ENCODE measurements at places on chromosomes 16 and 17. TPM values are rescaled to one million over a fixed set of nuclear protein-coding genes. Genes with fewer than 3 reads are reported as not detected.

DNA sequence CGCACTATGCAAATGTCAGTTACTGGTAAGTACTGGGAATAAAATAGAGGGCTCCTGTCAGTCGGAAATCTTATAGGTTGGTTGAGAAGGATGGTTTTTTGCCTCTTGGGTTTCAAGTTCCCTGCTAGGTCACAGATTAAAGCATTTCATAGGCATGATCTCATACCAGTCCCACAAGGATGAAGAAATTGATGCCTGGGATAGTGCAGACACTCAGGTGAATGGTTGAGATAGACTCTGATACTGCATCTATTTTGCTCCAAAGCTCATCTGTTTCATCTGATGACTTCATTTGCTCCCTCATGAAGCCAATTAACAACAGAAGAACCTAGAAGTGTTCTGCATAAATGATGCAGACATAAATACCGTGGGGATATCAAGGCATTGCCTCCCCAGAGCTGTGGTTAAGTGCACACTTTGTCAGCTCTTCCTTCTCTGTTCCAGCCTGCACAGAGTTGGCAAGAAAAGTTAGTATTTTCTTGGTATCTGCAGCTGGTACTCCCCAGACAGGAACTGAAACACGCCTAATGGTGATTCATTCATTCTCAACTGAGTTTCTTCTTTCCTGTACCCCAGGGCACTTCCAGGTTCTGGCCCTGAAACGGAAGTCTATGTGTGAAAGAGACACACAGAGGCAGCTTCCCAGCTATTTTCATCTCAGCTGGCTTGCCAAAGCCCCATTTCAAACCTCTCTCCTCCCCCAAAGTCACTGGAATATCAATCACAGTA, 418.3 kb upstream of the SALL1 start:
- no peak for DNase-seq

Gene ITGAL
- total RNA-seq: 598 TPM

DNA sequence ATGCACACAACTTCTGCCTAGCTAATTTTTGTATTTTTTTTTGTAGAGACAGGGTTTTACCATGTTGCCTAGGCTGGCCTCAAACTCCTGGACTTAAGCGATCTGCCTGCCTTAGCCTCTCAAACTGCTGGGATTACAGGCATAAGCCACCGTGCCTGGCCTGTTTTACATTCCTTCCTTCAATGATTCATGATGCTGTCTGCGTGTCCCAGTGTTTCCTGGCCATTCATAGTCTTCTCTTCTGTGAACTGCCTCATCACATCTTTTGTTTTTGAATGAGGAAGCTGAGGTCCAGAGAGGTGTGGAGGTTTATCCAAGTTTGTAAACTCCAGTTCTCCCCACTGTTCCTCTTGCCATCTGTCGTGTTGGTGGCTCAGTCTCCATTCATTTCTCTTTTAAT, 64.5 kb upstream of the MED9 start:
- no peak for DNase-seq

Gene KRTAP2-1
- not detected for total RNA-seq

Gene SULT1A1
- 11.3 TPM for total RNA-seq

GRCh38 chr17:78644224-78644623, 67.0 kb upstream of the DNAH17 start:
- no peak for DNase-seq

DNA sequence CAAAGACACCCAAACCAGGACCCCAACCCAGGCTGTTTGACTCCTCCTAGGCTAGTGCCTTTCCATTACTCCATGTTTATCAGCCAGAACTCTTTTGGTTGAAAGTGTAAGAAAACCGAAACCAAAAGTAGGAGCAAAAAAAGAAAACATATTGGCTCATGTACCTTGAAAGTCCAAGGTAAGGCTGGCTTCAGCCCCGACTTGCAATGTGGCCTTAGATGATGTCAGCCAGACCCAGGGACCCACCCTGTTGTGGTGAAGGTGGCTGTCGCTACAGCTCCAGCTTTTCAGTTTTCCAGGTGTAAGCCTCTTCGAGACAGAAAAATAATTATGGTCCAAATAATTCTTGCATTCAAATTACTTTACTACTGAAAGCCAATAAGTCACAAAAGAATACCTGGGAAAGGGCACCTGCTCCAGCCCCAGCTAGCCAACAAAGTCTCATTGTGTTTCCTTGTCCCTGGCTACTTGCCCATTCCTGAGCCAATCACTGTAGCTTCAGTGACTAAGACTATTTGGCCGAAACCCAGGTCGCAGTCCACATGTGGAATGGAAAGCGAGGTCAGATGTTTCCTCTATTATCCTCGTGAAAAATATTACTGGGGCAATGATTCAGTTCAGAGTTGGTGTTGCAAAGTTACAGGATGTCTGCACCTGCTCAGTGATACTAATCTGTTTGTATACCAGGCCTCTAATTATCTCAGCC, 20.7 kb downstream of the DNAH9 start:
- no peak for DNase-seq

GRCh38 chr17:17493249-17493985, 2.8 kb downstream of the RASD1 start:
- no peak for DNase-seq

Gene TOM1L1
- total RNA-seq: 0.22 TPM

- no peak for DNase-seq
Measured at GRCh38 chr16:17512636-17513220, 42.0 kb upstream of the XYLT1 start.

GRCh38 chr17:50464736-50465135, 3.9 kb downstream of the CHAD start:
- no peak for DNase-seq

- DNase-seq: no peak
Measured at GRCh38 chr17:10200016-10200415, 1.6 kb upstream of the GAS7 start.

DNA sequence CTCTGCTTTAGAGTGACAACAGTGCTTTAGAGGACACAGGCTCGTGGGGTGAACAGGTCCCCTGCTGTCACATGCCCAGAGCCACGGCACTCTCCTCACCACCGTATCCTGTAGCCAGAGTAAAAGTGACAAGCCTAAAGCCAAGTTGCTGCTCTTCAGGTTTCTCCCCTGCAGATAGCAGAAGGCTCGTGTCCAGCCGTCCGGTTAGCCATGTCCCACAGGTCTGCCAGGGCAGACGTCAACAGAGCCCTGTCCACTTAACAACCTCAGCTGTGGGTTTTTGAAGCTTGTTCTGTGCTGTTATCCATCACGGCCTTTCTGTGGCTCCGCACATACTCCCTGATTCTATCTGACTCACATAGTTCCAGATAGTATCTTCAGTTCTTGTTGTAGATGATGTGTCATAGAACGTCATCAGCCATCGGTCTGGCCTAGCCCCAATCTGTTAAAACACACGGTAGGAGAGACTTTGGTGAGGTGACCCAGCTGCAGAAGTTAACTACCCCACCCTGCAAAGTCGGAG, 100.7 kb downstream of the SOCS1 start:
- no peak for DNase-seq

- DNase-seq: no peak
Measured at GRCh38 chr17:81394377-81394920, 808 bp upstream of the BAHCC1 start.

Gene CLDN7
- 0.29 TPM for total RNA-seq

Gene GPR139
- total RNA-seq: not detected

- peak; percentile 86 for DNase-seq
Measured at GRCh38 chr17:28763804-28764266, 20.0 kb downstream of the TRAF4 start.

GRCh38 chr17:967122-967521, 12.5 kb downstream of the NXN start:
- no peak for DNase-seq

DNA sequence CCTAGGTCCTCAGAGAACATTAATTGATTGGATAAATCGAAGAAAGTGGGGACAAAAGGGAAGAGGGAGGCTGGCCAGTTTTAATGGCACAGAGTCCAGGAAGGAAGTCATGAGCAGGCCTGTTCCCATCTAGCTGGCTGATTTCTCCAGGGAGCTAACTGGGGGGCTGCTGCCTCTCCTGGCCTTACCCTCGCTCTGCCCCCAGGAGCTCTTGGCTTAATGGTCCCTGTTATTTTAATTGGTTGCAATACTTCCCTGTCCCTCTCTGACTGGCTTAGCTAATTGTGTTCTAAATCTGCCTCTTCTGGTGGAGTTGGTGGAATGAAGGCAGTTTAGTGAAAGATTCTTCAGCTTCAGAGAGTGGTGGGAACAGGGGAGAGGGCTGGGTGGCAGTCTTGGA, 61.4 kb downstream of the MGAT5B start:
- no peak for DNase-seq

Gene KRTAP9-4
- total RNA-seq: not detected

Gene MRC2
- total RNA-seq: 4.0 TPM

GRCh38 chr17:5705081-5705875, 121.0 kb upstream of the NLRP1 start:
- no peak for DNase-seq

Gene ZNF771
- 3.7 TPM for total RNA-seq

Gene ABCC11
- total RNA-seq: not detected

- DNase-seq: peak; percentile 20
Measured at GRCh38 chr16:1125471-1125870, 27.4 kb upstream of the CACNA1H start.

Gene GRAP
- total RNA-seq: 35.4 TPM

Gene IL17C
- total RNA-seq: not detected

Gene C17orf50
- not detected for total RNA-seq

DNA sequence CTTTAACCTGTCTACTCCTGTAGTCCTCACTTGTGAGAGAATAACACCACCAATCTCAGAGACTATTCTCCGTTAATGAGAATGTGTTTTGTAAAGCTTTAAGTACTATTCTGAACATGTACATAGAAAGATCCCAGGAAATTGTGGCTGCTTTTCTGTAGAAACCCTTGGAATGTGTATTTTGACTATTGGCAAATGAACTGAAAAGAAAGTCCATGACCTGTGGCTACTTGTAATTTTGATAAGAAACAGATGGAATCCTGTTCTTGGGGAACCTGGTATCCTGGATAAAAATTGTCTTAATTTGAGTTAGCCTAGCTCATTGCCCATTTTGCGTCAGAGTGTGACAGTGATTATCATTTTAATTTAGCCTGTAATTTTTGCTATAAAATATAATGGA, 9.1 kb downstream of the CTCF start:
- DNase-seq: no peak

- DNase-seq: no peak
Measured at GRCh38 chr17:81390873-81391255, 4.4 kb upstream of the BAHCC1 start.

- DNase-seq: no peak
Measured at GRCh38 chr16:84847564-84848355, 28.0 kb downstream of the CRISPLD2 start.

DNA sequence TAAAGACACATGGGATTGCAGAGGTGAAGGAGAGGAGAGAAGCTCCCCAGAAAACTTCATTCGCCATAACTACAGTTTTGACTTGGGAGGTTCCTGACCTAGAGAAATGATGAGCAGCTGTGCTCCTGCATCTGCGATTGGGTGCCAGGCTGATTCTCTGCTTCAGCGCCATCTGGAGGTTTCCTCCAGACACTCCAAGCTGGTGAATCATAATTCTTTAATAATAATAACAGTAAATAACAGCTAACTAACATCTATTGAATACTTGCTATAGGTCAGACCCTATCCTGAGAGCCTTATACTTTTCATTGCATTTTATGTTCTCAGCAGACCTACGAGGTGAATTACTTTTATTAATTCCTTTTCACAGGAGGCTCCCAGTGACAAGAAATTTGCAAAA, 575.8 kb downstream of the TOX3 start:
- DNase-seq: no peak

All from activated CD4-positive, alpha-beta T cell treated with anti-CD3 and anti-CD28 coated beads, Interleukin-2, amount 10 ng/mL, durations not matched to agents 7 days and 5 days (primary cell).